Activated CD4-positive, alpha-beta T cell treated with anti-CD3 and anti-CD28 coated beads, Interleukin-10, Interleukin-2, amounts not matched to agents 100 ng/mL and 50 ng/mL, durations not matched to agents 16 hours and 8 hours (primary cell): ENCODE measurements at places on chromosomes 11 and 22.
A peak's percentile ranks its signal among the peaks of the same experiment; 100 is the strongest.

DNA sequence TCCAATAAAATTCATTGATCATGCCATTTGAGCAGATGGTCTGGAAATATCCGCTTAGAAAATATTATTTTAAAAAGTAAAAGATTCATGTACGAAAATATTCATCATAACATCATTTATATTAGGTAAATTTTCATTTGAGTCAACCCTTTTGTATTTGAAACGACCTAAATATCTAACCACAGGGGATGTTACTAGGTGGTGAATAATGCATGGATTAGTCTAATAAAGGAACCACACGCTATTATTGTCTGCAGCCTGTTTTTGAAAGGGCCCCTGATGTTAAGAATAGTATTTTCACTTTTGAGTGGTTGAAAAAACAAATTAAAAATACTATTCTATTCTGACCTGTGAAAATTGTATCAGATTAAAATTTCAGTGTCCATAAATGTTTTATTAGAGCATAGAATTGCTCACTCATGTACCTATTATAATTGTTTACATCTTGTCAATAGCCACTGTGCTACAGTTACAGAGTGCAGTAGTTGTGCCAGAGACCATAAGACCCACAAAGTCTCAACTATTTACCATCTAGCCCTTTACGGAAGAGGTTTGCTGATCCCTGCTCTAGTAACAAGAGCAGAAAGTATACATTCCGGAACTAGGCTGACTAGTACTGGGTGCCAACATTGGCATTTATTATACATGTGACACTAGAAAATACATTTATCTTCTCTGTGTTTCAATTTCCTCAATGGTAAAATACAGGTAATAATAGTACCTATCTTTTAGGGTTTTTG lies 176.1 kb downstream of the LRRC4C start:
- no peak for DNase-seq

GRCh38 chr11:64723907-64724862 lies 1.2 kb upstream of the NRXN2 start:
- no peak for DNase-seq

DNA sequence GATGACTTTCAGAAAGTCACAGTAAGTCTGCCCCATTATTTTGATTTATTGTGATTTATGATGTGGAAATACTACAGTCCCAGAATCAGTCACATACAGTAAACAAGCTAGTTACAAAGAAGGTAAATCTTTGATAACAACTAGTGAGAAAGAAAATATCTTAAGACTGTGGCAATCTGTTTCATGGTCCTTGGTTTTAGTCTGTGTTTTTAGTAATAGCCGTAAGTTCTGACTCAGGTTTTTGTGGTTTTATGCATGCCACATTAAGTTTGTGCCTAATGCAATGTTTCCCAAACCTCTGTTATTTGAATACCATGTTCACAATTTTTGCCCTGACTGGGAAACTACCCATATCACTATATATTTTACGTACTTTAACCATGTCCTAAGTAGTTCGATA lies 6.7 kb downstream of the CEP295 start:
- DNase-seq, result peak; percentile 69

GRCh38 chr22:27310966-27311697 lies 490.4 kb downstream of the MN1 start:
- no peak for DNase-seq

- DNase-seq, result no peak
Measured at GRCh38 chr11:57873196-57873911, 111.8 kb downstream of the CTNND1 start.

DNA sequence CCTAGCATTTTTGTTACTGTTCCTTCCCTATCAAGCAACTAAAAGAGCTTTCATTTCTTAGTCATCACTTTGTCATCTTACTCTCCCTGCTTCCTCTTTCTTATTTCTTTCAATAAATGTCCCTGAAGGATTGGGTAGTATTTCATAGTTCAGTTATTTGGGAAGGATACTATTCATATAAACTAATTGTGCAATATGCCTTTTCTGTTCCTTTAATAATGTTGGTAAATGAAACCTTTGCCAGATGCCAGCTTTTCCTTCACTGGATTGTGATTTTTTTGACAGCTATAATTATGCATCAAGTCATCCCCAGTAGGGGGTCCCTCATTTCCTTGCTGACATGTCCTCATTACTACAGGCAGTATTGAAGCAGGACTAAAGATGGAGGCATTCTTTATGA lies 101.7 kb downstream of the ATM start:
- DNase-seq, result no peak
